NCI-H524 treated with DMSO at 0.1 percent for 48 hours (cell line): ENCODE measurements at places on chromosomes 6 and 20.

- no peak for DNase-seq
Observed at GRCh38 chr6:1584996-1585668, 24.6 kb upstream of the FOXC1 start.

DNA sequence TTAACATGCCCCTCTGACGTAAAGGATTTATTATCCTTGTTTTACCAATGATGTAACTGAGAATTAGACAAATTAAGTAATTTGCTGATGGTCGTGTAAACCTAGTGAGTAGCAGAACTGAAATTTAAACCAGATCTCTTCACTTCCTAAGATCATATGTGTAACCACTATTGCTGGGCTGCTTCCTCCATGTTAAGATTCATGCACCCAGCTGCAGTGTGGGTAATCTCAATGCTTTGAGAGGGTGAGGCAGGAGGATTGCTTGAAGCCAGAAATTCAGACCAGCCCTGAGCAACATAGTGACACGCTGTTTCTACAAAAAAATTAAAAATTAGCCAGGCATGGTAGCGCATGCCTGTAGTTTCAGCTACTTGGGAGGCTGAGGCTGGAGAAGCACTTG lies 97.9 kb downstream of the L3MBTL3 start:
- no peak for DNase-seq

- no peak for DNase-seq
Observed at GRCh38 chr20:64145458-64146300, 18.6 kb upstream of the MYT1 start.

DNA sequence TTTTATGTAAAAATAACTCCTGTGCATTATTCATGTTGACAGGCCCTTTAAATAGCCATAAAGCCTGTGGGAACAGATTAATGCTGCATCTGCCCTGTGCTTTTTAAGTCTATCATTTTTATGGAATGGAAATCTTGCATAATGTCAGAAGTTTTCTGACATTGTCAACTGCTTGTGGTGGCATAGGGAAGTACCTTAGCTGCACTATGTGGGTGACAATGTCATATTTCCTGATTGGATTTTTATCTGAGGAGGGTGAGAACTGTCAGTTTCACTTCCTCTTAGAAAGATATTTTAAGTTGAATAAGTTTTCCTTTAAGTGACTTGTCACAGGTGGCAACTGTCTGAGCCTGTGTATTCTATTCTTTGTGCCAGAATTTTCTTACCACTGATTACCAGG lies 267.9 kb downstream of the PLCB1 start:
- no peak for DNase-seq

- no peak for DNase-seq
Observed at GRCh38 chr6:38153076-38153797, 333.7 kb downstream of the ZFAND3 start.

GRCh38 chr6:70315079-70315751 lies 12.3 kb upstream of the COL9A1 start:
- no peak for DNase-seq

DNA sequence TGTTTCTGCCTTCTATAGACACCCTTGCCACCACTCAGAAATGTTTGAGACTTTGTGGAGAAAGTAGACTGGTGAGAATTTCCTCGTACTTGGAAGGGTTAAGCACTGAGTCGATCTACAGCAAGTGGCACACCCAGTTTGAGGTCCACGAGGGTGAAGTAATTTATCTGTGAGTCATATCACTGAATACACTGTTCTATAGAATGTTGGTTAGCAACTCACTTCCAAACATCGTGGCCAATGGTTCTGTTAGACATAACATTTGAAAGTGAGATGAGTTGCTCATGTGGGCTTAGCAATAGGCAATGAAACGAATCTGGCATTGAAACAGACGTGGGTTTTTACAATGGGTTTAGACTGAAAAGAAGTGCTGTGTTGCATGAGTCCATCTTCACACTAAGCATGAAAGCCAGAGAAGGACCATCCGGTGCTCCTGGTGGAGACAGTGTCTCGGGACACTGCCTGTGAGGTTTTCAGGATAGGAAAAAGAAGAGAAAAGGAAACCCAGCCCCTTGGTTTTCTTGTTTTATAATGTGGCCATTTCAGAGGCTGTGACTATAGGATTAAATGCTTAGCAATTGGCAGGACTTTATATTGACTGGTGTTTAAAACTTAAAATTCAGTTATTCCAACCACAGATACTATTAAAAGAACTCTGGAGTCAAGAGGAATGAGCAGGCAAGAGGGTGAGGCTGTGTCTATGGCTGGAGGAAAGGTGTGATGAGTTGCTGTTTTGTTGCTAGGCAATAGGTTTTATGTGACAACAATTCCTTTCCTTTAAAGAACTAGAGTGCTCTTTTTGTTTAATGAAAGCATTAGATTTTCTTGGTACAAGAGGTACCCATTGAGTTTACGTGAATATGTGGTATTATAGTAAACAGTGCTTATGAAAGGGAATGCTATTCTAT lies 31.0 kb upstream of the EZR start:
- DNase-seq, result no peak

DNA sequence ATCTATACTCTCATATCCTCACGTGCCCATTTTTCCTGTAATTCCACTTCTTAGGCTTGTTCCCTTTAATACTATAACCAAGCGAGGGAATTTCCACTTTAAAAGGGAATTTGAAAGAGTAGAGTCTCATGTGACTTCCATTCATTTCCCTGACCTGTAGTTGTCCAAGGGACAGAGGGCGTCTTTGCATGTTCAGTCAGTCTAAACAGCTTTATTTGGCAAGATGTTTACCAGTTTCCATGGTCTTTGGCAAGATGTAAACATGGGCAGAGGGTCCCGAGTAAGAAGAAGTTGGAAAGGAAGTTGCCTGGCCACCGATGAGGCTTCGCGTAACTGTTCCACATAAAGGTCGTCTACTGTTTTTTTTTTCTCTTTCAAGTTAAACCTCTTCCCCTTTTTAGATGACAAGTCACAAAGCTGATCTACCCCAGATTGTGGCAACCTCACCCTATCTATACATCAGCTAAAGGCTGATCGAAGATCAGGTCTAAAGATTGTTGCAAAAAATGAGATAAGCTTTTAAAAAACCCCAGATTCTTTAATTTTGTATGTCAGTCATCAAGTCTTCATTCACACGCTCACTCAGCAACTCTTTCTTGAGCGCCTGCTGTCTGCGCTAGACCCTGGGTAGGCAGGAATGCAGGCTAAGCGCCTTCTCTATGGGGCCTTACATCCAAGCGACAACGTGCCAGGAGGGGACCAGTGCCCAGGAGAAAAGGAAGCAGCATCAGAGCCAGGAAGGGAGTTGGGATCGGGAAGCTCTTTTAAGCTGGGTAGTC lies 31.7 kb upstream of the CCR6 start:
- no peak for DNase-seq

DNA sequence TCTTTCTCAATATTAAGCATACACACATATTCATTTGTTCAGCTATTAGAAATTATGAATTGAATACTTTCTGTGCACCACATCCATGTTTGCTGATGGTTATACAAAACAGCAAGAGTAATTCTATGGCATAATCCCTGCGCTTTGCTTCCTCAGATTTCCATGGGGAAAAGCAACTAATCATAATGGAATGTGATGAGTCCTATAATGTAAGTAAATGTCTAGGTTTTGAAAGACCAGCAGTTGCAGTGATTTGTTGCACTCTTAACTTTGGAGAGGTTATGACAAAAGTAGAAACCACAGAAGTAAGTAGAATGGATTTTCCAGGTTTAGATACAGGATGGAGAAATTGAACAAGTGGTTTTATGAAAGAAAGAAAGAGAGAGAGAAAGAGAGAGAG lies 652.1 kb downstream of the CBLN4 start:
- no peak for DNase-seq

- DNase-seq, result no peak
Observed at GRCh38 chr6:25142506-25142905, 136.7 kb upstream of the CARMIL1 start.

DNA sequence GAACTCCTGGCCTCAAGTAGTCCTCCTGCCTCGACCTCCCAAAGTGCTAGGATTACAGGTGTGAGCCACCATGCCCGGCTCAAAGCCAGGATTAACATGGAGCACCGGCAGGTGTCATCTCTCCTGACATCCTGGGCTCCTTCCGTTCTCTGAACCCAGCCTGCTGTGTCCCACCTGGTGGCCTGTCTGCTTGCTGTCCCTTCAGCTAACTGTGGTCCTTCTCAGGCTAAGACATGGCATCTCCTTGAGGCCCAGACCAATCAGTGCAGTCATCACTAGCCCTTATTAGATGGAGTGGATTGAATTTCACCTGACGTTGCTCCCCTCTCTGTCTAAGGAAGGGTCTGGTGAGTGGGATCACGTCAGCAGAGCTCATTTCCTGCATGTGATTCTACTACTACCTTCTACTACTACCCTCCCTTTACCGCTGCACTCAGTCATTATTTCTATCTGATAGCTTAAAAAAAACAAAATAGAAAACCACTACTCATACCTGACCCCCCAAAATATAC lies 28.0 kb upstream of the SYNJ2 start:
- no peak for DNase-seq

DNA sequence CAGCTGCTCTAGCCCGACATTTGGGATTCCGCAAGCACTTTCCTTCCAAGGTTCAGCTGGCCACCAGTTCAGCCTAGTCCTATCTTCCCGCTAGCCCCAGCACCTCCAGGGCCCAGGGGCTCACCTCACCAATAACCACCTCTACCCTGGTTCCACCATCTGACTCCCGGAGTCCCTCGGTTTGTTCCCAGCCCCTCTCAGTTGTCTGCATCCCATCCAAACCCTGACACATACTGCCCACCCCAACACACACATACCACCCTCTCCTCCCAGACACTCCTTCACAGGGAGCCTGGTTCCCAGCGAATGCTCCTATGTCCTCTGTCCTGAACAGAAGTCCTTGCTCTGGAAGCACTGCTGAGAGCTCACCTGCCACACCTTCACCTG lies 418 bp downstream of the TNXB start:
- DNase-seq, result no peak

DNA sequence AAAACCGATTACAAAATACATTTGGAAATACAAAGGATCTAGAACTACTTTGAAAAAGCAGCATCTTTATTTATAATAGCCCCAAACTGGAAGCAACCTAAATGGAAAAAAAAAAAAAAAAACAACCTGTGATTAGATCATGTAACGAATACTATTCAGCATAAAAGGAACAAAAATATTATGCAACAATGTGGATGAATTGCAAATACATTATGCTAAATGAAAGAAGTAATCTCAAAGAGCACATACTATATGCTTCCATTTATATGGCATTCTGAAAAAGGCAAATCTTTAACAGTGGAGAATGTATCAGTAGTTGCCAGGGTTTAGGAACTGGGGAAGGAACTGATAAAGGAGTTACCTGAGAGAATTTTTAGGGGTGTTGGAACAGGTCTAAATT lies 28.9 kb downstream of the IRAK1BP1 start:
- DNase-seq, result no peak

DNA sequence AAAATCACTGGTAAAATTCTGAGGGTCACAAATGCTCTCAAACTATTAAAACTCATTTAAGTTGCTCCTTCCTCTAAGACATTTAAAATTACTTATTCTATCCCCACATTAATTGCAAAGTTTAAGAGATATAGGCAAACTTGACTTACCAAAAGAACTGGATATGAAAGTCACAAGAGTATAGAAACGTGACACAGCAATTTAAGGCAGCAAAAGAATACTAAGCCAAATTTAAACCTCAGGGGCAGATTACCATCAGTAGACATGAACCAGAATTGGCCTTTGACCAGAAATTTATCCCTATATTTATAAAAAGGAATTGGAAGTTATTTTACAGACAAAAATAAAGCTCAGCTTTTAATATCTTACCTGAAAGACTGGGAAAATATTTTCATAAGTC lies 56.0 kb downstream of the MAP3K7 start:
- no peak for DNase-seq

DNA sequence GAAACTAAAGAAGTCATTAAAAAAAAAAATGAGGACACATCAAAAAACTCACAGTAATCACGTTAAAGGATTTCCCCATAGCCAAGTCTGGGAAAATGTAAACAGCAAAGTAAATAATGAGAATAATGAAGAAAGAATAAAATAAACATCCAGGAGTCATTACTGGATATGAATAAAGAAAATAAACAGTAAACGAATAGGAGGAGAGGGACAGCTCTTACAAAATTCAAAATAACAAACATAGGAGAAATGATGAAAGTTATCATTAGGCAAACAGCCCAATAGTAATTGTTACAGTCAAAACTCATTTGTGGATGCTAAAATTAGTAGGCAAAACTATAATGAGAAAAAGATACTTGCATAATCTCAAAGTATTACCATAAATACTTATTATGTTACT lies 8.0 kb upstream of the UBD start:
- no peak for DNase-seq

GRCh38 chr6:46184114-46184513 lies 13.3 kb upstream of the ENPP5 start:
- no peak for DNase-seq

DNA sequence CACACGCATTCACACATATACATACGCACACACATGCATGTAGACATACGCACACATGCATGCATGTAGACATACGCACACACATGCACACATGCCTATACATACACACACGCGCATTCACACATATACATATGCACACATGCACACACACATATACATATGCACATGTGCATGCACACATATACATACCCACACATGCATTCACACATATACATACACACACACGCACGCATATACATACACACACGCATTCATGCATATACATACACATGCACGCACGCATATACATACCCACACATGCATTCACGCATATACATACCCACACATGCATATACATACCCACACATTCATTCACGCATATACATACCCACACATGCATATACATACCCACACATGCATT lies 80.5 kb downstream of the WDR27 start:
- DNase-seq, result no peak

DNA sequence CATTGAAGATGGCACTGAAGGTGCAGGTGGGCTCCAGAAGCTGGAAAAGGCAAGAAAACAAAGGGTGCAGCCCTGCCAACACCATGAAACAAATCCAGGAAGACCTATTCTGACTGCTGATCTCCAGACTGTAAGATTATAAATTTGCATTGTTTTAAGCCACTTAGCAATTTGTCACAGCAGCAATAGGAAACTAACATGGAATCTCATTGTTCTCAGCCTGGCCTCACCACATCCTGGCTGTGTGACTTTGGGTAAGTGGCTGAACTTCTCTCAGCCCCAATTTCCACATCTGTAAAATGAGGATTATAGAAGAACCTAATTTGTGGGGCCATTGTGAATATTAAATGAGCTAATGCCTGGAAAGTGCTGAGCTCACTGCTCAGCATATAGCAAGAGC lies 160.4 kb upstream of the MAFB start:
- DNase-seq, result no peak

GRCh38 chr6:12286373-12287110 lies 3.6 kb upstream of the EDN1 start:
- no peak for DNase-seq
